RCC 7860 (cell line): ENCODE measurements at places on chromosomes 4 and X.

DNA sequence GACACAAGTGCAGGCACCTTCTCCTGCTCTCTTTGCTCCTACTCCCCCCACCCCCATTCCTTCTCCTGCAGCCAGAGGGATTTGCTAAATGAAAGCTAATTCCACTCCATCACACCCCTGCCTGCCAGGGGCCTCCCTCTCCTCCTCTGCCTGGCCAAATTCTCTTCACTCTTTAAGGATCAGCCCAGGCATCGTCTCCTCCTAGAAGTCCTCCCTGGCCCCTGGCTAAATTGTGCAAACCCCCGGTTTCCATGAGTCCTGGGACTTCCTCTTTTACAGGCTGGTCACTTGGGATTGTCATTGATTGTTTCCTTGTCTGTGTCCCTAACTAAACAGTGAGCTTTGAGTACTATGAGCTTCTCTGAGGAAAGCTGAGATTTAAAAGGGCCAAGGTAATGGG lies 8.7 kb upstream of the ABLIM2 start:
- DNase-seq, result no peak

DNA sequence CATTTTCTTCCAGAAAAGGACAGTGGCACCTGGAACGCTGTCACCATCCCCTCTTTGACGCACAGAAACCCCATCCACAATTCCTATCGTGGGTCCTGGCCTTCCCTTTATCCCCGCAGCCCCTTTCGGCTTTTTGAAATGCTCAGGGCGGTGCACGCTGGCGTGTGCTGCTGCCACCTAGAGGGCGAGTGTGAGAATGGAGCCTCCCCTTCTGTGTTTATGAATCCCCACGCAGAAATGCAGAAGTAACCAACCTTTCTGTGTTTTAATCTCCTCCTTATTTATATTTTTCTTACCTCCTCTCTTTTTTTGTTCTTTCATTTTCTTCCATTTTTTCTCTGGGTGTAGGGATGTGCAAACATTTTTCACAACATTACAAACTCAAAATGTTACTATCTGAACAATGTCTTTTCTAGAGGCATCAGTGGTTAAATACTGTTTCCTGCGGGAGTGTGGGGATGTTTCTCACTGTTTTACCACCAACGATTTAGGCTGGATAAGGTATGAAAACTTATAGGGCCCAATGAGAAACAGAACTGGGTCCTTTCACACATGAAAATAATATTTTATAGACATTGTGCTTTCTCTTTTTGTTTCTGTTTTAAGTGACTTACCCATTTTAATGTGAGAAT lies 50.0 kb downstream of the TMA16 start:
- peak; percentile 15 for DNase-seq

- DNase-seq, result peak; percentile 37
Observed at GRCh38 chrX:67604979-67605703, 61.3 kb downstream of the AR start.

GRCh38 chr4:40969501-40969900 lies 219.7 kb downstream of the NSUN7 start:
- no peak for DNase-seq

GRCh38 chr4:6019316-6020263 lies 1.4 kb upstream of the C4orf50 start:
- peak; percentile 32 for DNase-seq

DNA sequence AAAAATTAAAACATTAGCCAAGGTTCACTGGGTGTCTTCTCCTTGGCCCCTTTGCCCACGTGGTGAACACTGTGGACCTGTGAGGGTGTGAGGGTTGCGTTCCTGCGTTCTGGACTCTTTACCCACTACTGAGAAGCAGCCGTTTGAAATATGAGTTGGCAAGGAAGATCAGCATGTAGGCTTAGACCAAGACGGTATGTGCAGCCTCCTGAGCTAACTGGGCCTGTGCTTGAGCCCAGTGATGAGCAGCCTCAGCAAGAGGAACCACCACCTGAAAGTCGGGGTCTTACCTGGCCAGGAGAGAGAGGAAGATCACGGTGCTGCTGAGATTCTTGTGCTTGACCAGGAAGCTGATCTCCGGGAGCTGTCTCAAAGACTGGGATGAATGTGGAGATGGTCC lies 19.5 kb downstream of the RGS12 start:
- no peak for DNase-seq

DNA sequence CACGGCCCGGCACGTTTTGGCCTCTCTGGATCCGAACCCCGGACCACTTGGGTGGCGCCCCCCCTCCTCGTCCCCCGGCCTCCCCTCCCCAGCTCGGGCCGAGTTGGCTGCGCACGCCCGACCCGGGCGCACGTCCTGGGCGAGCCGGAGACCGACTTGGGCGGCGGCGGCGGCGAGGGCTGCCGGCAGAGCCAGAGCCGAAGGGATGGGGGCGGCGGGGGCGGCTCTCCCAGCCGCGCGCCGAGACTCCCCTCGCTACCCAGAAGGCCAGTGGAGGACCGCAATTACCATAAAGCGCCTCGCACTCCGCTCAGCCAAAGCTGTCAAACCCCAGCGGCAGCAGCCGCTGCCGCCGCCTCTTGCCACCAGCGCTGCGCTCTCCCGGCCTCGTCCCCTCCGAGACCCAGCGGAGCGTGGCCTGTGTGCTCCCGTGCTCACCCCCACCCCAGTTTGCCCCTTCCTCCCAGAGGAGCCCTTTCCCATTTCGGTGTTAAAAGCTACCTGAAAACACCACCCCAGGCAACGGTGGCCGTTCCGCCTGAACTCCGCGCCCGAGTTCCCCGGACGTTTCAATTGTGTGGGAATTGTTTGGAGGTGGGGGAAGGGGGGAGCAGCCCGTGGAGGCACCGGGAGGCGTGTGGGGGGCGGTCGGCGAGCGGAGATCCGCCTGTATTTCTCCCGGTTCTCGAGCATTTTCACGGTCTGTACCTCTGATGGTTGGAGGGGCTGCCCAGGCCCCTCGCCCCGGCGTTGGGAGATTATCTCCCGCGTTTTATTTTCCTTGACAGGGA lies 701 bp upstream of the BCOR start:
- no peak for DNase-seq

DNA sequence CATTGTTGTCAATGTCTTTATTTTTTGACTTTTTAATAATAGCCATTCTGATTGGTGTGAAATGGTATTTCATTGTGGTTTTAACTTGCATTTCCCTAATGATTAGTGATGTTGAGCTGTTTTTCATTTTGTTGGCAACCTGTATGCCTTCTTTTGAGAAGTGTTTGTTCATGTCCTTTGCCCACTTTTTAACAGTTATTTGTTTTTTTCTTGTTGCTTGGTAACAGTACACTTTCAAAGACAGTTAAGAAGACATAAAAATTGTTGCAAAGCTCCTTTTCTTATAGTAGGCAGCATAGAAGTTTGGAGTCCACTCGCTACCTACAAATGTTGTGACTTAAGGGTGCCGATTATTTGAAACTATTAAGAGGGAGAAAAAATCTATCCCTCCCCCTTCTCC lies 48.7 kb upstream of the SLC7A11 start:
- no peak for DNase-seq

DNA sequence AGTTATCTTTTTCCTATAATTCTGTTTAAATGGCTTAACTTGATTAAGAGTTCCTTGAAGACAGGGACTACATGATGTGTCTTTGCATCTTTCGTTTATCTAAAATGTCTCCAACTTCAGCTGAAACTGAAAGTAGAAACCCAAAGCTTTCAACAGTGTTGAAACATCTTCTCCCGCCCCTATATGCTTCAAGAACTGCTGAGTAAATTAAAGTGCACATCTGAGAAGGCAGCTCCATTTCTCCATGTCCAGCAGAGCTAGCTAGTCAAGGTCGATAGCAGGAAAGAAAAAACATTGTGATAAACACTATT lies 185.7 kb upstream of the TBL1X start:
- DNase-seq, result no peak

DNA sequence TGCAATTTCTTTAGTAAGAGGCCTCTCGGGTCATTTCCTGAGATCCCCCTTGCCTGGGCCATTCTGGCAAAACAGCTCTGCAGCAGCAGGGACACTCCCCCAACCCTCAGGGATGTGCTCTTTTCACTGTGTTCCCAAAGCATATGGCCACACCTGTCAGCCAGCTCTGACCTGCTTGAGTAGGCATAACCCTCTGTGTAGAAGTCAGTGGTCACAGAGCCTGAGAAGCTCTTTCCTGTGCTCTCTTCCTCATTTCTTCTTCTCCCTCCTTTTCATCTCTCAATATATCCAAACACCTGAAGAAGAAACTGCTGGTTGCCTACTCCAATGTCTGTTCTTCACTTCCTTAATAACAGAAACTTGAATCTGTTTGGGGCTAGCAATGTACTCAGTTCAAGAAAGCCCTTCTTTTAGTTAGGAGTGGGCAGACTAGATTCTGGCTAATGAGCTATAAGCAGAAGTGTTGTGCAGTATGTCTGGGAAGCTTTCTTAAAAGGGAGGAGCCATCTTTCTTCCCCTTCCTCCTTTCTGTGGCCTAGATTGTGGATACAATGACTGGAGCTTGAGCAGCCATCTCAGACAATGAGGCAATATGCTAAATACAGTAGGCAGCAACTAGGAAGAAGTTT lies 73.3 kb downstream of the PRPS1 start:
- no peak for DNase-seq

GRCh38 chr4:60682901-60683300 lies 517.2 kb upstream of the ADGRL3 start:
- DNase-seq, result no peak

- no peak for DNase-seq
Observed at GRCh38 chr4:186829740-186830449, 106.2 kb upstream of the FAT1 start.

DNA sequence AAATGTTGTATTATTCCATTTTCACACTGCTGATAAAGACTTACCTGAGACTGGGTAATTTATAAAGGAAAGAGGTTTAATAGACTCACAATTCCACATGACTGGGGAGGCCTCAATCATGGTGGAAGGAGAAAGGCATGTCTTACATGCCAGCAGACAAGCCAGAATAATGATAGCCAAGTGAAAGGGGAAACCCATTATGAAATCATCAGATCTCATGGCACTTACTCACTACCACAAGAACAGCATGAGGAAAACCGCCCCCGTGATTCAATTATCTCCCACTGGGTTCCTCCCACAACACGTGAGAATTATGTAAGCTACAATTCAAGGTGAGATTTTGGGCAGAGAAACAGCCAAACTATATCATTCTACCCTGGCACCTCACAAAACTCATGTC lies 2535.1 kb downstream of the ARAP2 start:
- DNase-seq, result peak; percentile 85

DNA sequence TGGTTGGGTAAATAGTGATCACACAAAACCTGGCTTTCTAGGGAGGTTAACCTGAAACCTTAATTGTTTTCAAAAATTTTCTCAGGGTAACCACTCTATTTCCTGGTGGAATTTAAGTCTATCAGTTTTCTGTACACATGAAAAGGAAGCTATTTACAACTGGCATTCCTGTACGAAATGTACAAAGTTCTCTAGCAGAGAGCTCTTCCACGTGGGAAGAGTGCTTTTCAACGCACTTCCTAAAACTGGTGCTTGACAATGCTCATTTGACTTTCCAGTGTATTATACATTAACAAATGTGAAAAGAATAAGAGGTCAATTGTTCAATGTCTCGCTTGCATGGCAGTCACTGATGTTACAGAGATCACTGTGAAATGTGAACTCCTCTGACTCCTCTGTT lies 2.8 kb upstream of the SOD3 start:
- DNase-seq, result no peak

- no peak for DNase-seq
Observed at GRCh38 chr4:133147286-133147821, 1.7 kb upstream of the PCDH10 start.

- DNase-seq, result no peak
Observed at GRCh38 chr4:156799121-156799589, 172.4 kb downstream of the PDGFC start.

DNA sequence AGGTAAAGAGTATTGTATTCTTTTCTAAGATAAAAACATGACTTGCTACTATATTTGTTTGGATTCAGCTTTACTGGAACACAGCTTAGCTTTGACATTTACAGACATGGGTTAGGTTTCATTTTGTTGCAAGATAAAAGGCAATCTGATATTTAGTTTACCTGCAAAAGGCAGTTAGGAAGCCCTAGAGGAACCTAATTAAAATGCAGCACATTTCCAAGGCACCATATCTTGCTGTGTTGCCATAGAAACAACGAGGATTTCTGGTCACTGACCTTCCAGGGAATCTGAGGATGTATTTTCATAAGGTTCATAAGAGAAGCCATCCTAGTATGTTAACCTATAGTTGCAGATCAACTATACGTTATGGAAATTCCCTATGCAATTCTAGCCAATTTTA lies 116.0 kb downstream of the SNCA start:
- DNase-seq, result no peak

GRCh38 chr4:156931267-156931666 lies 40.3 kb downstream of the PDGFC start:
- peak; percentile 26 for DNase-seq

DNA sequence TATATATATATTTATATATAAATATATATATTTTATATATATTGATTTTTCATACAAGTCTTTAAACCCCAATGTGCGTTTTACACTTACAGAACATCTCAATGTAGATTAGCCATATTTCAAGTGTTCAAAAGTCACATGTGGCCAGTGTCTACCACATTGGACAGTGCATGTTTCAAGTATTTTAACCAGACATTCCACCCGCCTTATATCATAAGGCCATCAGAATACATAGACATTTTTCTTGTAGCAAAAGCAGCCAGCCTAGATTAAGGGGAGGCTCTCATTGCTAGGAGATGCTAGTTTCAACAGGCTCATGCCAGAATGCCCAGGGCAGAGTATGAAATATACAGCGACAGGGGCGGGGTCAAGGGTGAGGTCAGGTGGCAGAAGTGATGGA lies 202.0 kb downstream of the NR3C2 start:
- DNase-seq, result no peak

DNA sequence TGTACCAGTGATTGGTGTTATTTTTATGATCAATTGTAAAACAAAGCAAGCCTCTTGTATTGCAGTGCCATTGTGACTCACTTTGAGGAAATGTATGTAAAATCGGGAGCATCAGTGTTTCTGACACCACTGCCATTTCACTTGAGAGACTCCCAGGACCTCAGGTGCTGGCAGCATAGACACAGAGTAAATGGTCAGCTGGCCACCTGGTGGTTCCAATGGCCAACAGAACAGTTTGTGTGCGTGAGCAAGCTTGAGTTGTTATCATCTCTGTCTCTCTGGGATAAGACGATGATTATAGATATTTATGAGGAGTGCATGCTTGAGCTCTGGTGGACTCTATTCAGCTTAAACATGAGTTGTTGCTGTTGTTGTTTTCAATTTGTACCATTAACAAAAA lies 356.6 kb downstream of the GUCY2F start:
- no peak for DNase-seq

DNA sequence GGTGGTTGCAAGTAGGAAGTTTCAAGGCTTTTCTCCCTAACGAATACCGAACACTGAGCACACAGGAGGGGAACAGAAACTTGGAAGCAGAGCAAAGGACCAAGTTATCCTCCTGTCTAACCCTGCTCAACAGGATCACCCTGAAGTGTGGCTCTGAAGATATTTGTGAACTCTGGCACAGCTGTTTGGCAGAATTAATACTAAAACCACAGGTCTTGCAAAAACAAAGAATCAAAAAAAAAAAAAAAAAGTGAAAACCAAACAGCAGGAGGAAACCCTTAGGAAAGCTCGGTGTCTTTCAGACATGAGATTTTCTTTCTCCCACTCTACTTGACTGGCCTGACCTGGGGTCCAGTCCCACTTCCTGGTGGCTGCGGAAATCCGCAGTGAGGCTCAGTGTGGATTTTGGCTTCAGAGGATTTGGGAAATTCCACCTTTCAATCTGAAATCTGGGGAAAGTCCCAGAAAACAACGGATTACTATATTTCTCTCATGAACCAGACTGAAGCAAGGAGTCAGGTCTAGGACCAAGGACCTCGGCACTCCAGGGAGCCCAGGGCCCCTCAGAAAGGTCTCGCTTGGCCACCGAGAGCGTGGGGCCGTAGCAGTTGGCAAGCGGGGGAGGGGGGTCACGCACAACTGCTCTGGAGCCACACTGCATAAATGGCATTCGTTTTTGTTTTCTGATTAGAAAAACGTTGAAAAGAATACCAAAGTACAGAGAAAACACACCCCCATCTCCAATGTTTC lies 867 bp downstream of the TIFA start:
- peak; percentile 21 for DNase-seq
